ENCODE measurements at places on chromosomes 3 and 15. TPM values are rescaled to one million over a fixed set of nuclear protein-coding genes. Genes with fewer than 3 reads are reported as not detected.

DNA sequence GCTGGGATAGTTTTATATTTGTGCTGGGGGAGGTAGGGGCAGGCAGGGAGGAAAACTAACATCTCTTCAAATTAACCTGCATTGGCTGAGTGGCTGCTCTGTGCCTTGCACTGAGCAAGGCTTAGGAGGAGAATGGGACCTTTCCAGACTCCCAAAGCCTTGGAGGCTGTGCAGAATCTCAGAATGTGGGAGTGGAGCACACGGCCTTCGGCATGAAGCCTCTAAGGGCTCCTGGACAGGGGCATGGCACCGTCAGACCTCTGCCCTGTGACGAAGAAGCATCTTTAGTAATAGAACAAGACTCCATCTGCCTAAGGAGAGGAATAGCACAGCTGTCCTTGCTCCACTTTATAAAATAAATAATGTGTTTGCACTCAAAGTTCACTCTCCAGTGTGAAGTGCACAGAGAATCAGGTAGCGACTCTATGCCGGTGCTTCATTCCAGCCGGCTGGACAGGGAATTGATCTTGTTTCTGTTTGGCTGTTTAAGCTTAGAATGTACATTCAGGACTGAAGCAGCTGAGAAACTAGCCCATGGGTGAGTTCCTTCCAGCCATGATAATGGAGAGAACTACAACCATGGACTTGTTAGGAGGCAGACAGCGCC, 228.5 kb upstream of the ADAMTS9 start:
- no peaks in the 10 kb centered on the region for H3K36me3 ChIP-seq
- H3K4me3 ChIP-seq, result no peak overlapping the region

DNA sequence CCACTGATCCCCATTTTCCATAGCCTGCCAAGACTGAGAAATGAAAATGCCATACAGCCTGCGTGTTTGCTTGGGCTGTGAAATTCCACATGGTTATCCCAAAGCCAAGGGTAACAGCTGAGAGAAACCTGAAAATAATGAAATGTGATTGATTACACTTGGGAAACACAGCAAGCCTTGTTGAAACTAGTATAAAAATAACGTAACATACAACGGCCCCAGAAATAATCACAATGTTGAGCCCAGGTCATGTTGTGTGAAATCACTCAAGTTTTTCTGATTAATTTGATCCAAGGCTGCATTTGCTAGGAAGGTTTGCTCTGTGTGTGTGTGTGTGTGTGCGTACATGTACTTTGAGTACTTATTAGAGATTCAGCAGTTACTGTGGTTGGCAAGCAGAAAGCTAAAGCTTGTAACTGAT, 269.0 kb downstream of the OXSM start:
- H3K4me3 ChIP-seq, result no peak overlapping the region
- H3K27me3 ChIP-seq, result no peaks in the 10 kb centered on the region
- DNase-seq, result no peak
- H3K4me1 ChIP-seq, result no peaks in the 10 kb centered on the region

DNA sequence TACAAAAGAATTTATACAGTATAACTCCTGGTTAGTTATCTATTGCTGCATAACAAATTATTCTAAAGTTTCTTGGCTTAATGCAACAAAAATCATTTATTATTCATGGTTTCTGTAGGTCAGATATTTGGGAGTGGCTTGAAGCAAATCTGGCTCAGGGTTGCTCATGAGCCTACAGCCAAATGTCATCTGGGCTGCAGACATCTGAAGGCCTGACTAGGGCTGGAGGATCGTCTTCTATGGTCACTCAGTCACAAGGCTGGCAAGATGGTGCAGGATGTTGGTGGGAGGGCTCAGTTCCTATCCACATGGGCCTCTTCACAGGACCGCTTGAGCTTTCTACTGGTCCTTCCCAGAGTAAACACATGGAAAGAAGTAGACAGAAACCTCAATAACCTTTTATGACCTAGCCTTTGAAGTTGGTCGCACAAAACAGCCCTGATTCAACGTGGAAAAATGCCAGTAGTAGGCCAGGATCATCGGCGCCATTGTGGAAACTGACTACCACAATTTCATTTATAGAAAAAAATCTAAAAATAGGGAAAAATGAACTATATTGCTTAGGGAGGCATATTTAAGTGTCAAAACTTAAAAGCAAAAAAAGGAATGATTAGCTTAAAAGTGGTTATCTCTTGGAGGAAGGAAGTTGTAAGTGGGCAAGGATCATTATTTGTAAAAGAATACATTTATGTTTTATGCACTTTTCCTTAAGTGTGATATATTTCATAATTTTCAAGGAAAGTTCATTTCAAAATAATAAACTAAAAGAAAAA, 9.9 kb upstream of the MITF start:
- no peak overlapping the region for H3K27ac ChIP-seq
- DNase-seq, result no peak
- no peaks in the 10 kb centered on the region for H3K27me3 ChIP-seq
- peaks cover 11% of the 10 kb centered on the region for H3K4me1 ChIP-seq

- H3K27ac ChIP-seq, result peak overlapping the region; percentile 50
- DNase-seq, result no peak
- no peaks in the 10 kb centered on the region for H3K27me3 ChIP-seq
- H3K4me1 ChIP-seq, result peaks cover 45% of the 10 kb centered on the region
Observed at GRCh38 chr3:99938270-99938911, 120.7 kb downstream of the CMSS1 start.

- no peak overlapping the region for H3K27ac ChIP-seq
- H3K27me3 ChIP-seq, result no peaks in the 10 kb centered on the region
- no peak for DNase-seq
Observed at GRCh38 chr3:65604863-65605526, 433.7 kb downstream of the MAGI1 start.

GRCh38 chr15:101038327-101039003, 119.3 kb downstream of the LRRK1 start:
- no peaks in the 10 kb centered on the region for H3K27me3 ChIP-seq
- no peaks in the 10 kb centered on the region for H3K4me1 ChIP-seq
- no peak overlapping the region for H3K27ac ChIP-seq
- DNase-seq, result no peak

GRCh38 chr3:20798666-20799065, 612.7 kb upstream of the SGO1 start:
- no peaks in the 10 kb centered on the region for H3K27me3 ChIP-seq
- H3K36me3 ChIP-seq, result no peaks in the 10 kb centered on the region
- no peak overlapping the region for H3K4me3 ChIP-seq
- no peak for DNase-seq

DNA sequence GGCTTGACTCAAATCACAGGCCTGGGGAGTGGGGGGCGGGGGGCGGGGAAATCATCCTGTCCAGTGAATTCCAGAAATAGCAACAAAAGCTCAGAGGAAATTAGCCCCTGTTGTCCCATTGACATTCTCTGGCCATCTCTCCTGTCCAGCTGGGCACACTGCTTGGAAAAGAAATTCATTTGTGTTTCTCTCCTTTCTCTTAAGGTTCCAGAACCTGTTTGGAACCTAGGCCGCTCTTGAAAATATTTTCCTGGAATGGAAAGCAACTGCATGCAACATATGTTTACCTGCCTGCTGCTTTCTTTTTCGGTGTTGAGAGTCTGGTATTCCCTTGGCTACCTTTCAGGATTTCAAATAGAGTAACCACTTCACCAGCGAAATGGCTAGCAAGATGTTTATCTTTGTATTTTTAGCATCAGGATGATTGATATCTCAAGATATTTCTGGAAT, 169.0 kb downstream of the GHSR start:
- peak overlapping the region; percentile 8 for H3K4me3 ChIP-seq
- H3K27ac ChIP-seq, result peak overlapping the region; percentile 65
- peaks cover 5% of the 10 kb centered on the region for H3K36me3 ChIP-seq
- H3K4me1 ChIP-seq, result peaks cover 59% of the 10 kb centered on the region
- H3K27me3 ChIP-seq, result no peaks in the 10 kb centered on the region
- DNase-seq, result no peak

DNA sequence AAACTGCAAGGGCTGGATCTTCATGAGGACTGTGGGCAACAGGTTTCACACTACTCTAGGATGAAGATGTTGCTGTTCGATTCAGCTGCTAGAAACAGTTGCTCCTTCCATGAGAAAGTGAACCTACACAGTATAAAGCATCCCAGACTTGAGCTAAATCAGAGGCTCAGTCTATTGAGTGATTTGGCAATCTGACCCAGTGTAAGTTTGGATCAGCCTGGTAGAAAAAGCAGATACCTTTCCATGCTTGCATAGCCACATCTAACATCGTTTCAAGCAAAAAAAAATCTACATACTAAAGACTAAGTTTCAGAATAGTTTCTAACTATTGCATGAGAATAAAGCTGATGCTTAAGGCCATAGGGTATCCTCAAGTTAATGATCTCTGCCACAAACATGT, 4.6 kb downstream of the UQCC5 start:
- H3K27ac ChIP-seq, result no peak overlapping the region
- no peaks in the 10 kb centered on the region for H3K36me3 ChIP-seq
- no peaks in the 10 kb centered on the region for H3K27me3 ChIP-seq
- no peak overlapping the region for H3K4me3 ChIP-seq
- peaks cover 38% of the 10 kb centered on the region for H3K4me1 ChIP-seq

The PDCD7 gene
- 14.5 TPM for polyA plus RNA-seq

The HAPLN3 gene
- polyA plus RNA-seq, result 5.4 TPM

The IL17RD gene
- polyA plus RNA-seq, result 0.34 TPM

The ABHD2 gene
- polyA plus RNA-seq, result 10.8 TPM

The EXD1 gene
- 0.43 TPM for polyA plus RNA-seq
